Dermis microvascular lymphatic vessel endothelial cell (primary cell): ENCODE measurements at places on chromosomes 16 and 17. TPM values are rescaled to one million over a fixed set of nuclear protein-coding genes. Genes with fewer than 3 reads are reported as not detected.
A peak's percentile ranks its signal among the peaks of the same experiment; 100 is the strongest.

DNA sequence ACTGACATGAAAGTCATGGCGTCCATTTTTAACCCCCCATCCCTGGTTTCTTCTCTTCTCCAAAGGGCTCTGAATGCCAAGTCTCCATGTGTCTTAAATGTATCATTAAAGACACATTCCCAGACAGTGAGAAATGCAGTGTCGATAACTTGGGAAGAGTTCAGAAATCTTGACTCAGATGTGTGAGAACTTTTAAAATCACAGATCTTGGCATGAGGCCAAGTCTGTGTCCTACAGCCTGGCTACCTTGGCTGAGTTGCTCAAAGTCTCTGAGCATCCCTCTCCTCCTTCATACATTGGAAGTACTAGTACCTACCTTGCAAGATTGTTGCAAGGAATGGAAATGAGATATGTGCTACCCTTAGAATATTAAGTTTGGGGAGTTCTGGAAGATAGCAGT lies 1046.5 kb upstream of the RBFOX1 start:
- no peak for DNase-seq

GRCh38 chr17:79930877-79931816 lies 91.9 kb upstream of the CBX4 start:
- DNase-seq: peak; percentile 33

- DNase-seq: no peak
Observed at GRCh38 chr17:67990909-67991308, 5.4 kb downstream of the C17orf58 start.

DNA sequence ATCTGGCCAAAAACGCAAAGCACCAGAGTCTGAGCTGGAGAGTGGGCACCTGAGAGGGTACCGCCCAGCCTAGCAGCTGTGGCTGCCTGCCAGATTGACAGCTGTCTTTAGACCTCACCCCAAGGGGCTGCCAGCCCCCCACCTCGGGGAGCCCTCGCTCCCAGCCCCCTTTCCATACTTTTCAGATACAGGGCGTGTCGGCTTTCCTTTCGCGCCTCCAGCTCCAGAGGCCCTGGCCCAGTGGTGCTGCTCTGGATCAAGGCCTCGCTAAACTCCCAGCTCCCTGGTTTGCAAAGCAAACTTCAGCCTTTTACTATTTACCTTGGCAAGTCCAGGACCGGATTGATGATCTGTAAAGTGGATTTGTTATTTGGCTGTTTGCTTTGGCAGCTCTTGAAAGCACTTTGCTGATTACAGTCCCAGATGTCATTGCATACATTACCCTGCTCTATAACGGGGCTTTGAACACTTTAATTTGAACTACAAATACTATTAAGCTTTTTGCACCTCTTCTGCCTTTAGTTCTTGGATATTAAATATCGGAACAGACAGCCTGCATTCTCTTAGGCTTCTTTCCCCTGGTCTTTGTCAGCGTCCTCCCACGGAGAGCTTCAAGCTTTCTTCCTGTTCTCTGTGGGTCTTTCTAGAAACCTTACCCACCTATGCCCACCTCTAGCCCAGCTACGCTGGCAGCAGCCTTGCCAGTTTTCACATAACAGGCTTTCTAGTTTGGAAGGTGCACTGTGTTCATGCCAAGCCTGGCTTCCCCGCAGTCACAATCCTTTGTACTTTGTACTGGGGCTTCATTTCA lies 63.6 kb upstream of the TBX2 start:
- DNase-seq: no peak

GRCh38 chr16:80570106-80570478 lies 29.3 kb downstream of the DYNLRB2 start:
- peak; percentile 7 for DNase-seq

GRCh38 chr16:23509782-23510163 lies 521 bp downstream of the GGA2 start:
- DNase-seq: peak; percentile 37

GRCh38 chr16:65136681-65137080 lies 14.8 kb upstream of the CDH11 start:
- no peak for DNase-seq

- DNase-seq: no peak
Observed at GRCh38 chr17:40600486-40601046, 35.3 kb upstream of the CCR7 start.

DNA sequence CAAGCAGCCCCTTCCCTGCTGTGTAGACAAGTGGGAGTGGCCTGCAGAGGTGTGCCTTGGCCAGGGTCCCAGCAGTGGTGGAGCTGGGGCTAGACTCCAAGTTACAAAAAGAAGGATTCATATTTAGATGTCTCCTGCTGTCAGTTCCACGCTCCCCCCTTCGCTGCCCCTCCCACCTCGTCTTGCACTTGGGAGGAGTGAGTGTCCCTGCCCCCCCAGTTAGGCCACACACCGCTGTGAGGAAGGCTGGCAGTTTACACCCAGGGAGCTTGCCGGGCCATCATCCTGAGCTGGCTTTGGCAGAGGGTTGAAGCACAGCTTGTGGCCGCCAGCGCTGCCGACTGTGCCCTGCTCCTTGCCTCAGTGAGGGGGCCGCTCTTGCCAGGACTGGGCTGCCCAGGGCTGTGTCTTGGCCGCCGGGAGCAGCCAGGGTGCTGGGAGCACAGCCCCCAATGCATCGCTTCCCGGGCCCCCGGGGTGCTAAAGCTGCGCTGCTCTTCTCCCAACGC lies 44.3 kb downstream of the ELAC2 start:
- DNase-seq: no peak

DNA sequence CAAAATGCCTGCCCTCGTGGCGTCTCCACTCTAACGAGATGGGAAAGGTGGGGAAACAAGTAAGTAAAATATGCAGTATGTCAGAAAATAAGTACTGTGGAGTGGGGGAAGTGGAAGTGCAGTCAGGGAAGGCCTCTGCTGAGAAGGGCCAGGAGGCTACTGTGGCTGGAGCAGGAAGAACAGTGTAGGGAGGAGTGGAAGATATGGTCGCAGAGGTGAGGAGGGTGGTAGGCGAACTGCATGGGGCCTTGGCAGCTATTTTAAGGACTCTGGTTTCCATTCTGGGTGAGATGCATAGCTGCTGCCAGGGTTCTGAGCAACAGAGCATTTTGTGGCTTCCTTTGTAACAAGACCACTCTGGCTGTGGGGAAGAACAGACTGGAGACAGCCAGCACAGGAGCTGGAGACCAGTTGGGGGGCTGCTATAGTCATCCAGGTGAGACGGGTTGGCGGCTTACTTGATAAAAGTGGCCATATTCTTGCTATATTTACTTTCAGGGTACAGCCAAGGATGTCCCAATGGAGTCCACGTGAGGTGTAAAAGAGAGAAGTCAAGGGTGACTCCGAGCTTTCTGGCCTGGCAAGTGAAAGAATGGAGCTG lies 42.6 kb downstream of the CYTH1 start:
- no peak for DNase-seq

GRCh38 chr16:58448890-58449289 lies 51.1 kb upstream of the NDRG4 start:
- DNase-seq: peak; percentile 77

- DNase-seq: no peak
Observed at GRCh38 chr17:81252987-81253329, 13.8 kb downstream of the NDUFAF8 start.

DNA sequence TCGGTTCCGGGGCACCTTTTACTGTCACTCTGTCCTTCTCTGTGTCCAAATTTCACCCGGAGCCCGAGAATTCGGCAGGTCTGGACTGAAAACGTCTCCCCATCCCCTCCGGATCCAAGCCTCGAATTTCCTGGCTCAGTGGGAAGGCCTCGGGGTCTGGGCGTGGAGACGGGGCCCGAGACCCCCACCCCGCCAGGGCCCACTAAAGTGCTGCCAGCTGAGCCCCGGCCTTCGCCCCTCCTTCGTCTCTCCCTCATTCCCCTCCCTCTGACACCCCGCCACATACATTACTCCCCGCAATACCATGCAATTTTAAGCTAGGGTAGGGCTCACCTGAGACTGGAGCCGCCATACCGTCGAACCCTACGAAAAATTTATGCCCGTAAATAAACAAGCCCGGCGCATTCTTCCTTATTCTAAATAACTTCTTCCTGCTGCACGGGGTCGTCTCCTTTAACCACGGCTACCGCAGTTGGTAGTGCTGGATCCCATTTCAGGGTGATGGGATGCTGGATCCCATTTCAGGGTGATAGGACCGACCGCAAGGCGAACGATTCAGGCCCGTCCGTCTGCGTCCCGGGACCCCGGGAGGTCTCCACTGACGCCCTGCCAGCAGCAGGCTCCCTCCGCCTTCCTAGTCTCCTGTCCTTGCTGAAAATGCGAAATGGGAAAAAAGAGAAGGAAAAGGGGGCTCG lies 4.4 kb upstream of the OR1F1 start:
- no peak for DNase-seq

GRCh38 chr17:41018541-41018940 lies 8.5 kb downstream of the KRTAP1-5 start:
- DNase-seq: no peak

- DNase-seq: no peak
Observed at GRCh38 chr16:70803319-70803718, 2.4 kb upstream of the VAC14 start.

- no peak for DNase-seq
Observed at GRCh38 chr16:8053437-8053836, 536.9 kb downstream of the TMEM114 start.

DNA sequence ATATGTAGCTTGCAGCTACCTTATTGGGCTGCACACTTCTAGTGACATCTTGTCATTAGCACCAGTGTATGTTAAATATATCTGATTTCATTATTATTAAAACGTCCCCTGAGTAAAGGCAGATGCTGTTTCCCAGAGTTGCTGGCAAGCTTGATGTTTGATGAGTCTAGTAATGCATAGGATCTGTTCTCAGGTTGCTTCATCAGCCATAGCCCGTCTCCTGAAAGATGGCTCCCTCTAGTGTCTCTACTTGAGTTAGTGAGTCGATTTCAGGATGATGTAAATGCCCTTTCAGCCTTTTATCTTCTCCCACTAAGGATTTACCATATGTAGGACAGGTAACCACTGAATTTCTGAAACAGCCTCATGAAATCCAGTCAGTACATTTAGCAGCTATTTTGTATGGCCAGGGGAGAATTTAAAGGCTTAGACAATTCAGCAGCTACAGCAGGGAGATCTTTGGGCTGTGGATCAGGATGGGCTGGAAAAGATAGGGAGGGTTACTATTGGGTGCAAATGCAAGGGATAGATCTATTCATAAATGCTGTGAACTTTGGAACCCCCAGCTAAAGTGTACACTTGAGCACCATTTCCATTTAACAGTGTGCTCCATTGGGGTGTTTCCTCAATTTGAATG lies 376.3 kb downstream of the CNTNAP4 start:
- peak; percentile 27 for DNase-seq

GRCh38 chr17:3647769-3648555 lies 11.4 kb downstream of the CTNS start:
- DNase-seq: peak; percentile 68

DNA sequence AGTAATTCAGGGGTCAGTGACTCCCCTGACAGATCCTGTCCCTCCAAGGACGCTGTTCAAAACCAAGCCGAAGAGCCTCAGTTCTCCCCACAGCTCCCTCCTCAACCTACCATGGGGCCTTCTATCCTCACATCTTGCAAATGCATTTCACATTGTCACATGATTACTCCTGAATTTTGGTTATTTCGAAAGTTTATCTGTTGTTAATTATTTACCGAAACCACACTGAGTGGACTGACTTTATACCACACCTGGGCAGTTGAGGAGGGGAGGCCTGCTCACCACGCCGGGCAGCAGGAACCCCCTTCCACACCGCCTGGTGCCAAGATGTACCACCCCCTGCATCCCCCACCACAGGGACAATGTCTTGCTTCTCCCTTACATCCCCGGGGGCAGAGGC lies 4.7 kb downstream of the TIMP2 start:
- DNase-seq: no peak

DNA sequence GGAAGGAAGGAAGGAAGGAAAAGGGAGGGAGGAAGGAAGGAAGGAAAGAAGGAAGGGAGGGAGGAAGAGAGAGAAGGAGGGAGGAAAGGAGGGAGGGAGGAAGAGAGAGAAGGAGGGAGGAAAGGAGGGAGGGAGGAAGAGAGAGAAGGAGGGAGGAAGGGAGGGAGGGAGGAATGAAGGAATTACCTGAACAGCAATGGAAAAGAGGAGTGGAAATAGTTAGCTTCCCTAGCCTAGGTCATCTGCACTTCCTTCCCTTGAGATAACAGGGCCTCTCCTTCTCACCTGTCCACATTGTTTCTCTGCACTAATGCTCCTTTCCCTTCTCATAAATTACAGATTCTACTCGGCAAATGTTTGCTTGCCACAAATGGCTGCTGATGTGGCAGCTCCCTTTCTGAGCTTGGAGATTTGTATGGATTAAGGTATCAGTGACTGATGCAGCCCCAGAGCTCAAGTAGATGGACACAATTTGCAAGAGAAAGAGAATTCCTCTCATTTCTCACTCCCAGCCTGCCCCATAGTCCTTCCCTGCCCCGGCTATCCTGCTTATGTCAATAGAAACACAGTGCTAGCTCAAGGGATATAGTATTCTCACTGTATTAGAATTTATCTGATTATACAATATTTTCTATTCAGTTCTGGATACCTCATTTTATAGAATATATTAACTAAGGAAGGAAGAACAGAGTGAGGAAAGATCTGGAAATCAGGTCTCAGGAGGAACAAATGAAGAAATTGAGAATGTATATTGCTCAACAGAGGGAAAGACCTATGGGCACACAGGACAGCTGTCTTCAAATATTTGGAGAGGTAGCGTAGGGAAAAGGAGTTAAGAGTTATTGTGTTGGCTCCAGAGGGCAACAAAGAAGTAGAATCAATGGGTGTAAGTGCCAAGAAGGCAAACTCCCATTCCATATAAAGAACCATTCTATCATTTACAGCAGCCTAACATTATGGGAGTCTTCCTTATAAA lies 14.6 kb downstream of the HOXB1 start:
- no peak for DNase-seq

The TRIM72 gene
- not detected in 2 replicates for total RNA-seq

The HEATR9 gene
- not detected in 2 replicates for total RNA-seq

The KLHL36 gene
- total RNA-seq: 49.6 and 62.2 TPM in 2 replicates

The FOXF1 gene
- total RNA-seq: 0.26 and 0.89 TPM in 2 replicates

The CDYL2 gene
- total RNA-seq: 19.8 and 30.8 TPM in 2 replicates

The OR2C1 gene
- under 0.01 TPM in 1 of 2 replicates, not detected in the other for total RNA-seq

The KRTAP1-1 gene
- total RNA-seq: not detected in 2 replicates
